Stimulated activated CD4-positive, alpha-beta T cell treated with anti-CD3 and anti-CD28 coated beads, Interleukin-15, amount 100 ng/mL, for 48 hours (primary cell): ENCODE measurements at places on chromosomes 4 and X.

- no peak for DNase-seq
These were observed 12.4 kb downstream of the YIPF6 start for GRCh38 chrX:68511255-68511654.

DNA sequence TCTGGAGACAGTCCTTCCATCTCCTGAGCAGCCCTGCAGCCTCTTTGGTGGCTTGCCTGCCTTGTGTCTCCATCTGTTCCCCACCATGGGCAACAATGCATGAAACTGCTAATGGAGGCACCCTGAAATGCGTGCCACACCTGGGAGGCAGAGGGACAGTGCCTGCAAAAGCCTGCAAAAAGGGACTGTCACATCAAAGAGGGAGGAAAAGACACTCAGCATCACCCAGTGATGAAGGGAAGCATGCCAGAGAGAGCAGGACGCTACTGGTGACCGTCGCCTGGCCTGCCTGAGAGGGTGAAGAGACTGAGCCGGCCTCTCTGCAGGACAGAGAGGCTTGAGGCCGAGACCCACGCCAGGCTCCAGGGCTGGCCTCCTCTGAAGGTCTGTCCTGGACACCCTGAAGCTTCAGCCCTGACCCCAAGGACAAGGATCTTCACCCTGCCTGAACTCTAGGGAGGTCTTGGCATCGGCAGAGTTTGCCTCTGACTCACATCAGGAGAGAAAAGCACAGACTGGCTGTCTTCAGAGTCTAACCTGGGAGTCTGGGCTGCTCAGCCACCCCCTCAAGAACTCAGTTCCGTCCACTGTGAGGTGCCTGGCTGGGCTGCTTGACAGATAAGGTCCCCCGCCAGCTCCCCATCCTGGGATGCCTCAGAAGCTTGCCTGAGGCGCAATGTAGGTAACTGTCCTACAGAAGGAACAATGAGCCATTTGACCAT is 8.1 kb downstream of the ACSL1 start:
- DNase-seq = no peak

DNA sequence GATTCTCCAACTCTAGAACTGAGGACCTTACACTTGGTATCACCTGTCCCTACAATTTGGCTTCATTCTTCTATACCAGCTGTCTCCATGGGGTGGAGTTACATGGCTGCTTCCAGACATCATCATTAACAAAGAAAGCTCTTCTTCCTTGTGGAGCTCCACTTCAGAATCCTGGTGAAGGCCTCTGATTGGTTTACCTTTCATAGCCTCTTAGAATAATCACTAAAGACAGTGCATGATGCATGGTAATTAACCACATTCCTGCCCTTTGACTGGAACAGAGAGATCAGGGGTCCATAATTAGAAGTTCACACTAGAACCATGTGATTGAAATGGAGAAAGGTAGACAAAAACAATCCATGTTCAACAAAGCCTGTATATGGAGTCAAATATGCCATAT is 112.6 kb upstream of the ZNF827 start:
- DNase-seq = no peak

DNA sequence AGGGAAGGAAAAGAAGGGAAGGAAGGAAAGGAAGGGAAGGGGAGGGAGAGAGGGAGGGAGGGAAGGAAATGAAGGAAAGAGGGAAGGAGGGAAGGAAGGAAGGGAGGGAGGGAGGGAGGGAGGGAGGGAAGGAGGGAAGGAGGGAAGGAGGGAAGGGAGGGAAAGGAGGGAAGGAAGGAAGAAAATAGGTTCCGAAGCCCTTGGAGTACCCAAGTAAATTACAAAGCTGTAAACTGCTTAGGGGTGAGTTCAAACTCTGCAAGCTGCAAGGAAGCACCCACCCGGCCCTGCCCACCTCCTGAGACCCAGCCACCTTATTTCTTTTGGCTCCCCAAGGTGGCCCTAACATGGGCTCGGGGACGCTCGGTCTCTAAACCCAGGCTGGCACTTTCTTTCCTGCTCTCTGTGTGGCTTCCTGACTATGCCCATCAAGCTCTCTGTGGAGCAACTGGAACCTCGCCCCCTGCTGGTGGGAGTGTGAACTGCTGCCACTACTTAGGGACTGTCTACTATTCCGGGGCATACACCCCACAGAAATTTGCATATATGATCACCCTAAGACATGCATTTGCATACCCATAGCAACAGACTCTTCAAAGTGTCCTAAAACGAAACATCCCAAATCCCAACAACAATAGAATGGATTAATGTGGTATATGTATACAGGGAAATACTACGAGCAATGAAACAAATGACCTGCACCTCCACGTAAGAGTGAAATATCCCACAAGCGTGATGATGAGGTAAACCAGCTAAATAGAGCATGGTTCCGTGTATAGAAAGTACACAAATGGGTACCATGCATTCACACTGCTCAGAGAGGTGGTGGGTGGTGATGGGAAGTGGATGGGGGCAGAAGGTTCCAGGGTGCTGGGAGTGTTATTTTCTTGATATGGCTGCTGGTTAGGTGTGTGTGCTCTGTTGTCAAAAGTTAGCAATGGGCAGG is 151.7 kb upstream of the TBL1X start:
- DNase-seq = peak; percentile 70

DNA sequence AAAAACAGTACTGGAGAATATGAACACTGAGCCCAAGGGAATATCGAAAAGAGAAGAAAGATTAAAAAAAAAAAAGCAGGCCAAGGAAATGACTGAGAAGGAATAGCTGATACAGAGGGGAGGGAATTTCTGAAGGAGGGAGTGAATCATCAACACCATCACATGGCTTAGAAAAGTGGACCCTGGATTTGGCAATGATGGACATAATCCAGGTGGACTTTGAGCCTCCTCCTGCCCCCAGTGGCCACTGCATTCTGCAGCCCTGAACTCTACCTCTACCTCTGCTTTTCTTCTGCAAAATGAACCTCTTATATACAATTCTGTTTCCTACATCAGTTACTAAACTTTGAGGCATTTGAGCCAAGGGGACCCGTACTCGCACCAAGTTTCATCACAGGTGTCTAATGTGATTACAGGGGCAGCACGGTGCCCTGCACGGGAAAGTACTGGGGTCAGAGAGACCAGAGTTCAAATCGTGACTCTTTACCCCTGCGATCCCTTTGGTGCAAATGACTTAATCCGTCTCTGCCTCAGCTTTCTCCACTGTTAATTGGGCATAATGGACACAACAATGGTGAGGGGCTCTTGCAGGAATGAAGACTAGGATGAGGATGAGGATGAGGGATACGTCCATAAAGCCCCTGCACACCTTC is 1.1 kb downstream of the OCIAD2 start:
- no peak for DNase-seq

DNA sequence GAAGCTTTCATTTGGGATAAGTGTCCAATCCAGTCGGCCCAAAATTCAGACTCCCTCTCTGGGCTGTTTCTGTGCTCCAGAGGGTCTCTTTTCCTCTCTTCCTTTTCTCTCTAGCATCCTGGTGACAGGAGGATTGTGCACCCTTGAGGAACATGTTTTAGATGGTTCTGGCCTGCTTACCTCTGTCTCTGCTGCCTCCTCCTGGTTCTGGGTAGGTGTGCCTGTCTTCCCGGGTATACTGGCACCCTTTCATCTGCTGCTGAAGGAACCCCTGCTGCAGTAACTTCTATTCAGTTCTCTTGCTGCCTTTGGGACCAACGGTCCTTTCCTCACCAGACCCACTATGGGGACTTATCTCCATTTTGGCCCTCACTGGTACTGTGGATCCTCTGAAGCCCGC is 53.2 kb downstream of the HMGB2 start:
- DNase-seq = no peak

- no peak for DNase-seq
These were observed 200.2 kb downstream of the GUCY2F start for GRCh38 chrX:109281483-109282275.

DNA sequence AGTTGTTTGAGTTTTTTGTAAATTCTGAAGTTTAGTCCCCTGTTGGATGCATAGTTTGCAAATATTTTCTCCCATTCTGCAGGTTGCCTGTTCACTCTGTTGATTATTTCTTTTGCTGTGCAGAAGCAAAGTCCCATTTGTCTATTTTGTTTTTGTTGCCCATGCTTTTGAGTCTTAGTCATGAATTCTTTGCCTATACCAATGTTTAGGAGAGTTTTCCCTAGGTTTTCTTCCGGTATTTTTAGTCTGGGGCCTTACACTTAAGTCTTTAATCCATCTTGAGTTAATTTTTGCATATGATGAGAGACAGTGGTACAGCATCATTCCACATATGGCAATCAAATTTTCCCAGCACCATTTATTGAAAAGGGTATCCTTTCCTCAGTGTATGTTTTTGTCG is 405.8 kb upstream of the RPS6KA3 start:
- no peak for DNase-seq

DNA sequence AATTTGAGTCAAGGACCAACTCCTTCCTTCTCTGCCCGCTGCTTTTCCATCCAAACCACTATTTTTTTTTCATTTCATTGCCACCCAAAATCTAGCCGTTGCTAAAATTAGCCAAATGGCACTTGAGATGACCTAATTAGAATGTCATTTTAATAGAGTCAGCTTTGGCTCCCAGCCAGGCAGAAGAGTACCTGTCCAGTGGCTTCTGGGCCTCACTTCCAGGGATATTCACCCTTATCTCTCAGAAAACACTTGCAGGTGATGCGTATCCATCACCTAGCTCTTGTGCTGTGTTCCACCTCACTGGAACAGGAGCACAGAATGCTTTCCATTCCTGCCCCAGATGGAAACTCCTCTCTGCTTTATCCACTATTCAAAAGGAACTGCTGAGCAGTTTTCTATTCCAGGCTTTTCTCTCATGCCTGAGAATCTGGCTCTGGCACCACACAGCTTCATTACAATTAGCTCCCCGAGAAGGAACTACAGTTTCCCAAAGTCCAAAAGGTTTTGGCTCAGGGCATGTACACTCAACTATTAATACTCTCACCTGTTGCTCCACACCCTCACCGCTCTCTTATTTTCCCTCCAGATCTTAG is 18.5 kb downstream of the MAGEA9B start:
- DNase-seq = no peak

DNA sequence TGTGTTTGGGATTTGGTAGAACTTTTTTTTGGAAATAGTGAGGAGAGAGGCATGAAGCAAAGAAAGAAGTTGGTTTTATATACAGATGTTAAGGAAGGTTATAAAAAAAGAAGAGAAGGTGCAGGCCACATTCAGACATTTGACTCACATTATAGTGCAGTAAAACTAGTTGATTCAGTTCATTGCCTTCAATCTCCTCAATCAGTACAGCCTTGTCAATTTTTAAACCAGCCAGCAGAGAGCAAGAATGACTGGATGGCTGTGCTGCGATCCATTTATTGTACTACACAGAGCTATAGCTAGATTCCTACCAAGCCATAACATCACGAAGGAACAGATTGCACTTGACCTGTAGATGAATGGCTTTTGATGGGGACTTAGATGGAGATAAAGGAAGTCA is 79.7 kb upstream of the LSM6 start:
- DNase-seq = no peak

DNA sequence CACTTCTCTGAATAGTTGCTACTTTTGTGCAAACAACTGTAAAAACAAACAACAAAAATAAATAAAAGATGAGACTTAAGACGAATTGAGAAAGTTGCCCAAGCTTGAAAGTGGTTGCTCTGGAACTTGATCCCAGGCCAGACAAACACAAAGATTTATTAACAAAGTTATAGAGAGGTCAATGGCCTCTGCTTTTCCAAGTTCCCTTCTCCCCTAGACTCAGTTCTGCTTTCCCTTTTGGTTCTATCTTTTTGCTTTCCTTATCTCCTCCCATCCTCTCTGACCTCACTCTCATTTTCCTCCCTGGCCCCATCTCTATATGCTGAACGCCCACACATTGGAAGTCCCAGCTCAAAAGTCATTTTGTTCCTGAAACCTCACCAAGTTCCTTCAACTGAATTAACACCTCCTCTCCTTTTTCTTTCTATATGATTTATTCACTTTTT is 82.7 kb downstream of the MXRA5 start:
- DNase-seq = no peak

DNA sequence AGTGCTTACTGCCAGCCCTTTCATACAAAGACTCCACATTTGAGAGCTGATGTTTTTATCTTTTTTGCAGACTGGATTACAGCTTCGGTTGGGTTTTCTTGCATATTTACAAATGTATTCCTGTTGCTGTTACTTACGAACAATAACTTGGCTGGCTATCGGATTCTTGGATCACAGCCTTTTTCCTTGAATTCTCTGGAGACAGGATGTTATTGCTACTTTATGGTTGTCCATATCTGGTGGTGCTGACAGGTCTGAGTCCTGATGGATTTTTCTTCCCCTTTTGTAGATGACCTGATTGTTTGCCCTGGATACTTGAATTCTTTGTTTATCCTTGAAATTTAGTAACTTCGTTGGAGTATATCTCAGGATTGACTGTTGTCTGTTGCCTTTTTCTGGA is 77.7 kb downstream of the PDK3 start:
- DNase-seq = no peak

- no peak for DNase-seq
These were observed 62.9 kb upstream of the PGRMC2 start for GRCh38 chr4:128350449-128351045.

GRCh38 chr4:145920205-145920604 is 18.4 kb downstream of the ZNF827 start:
- DNase-seq = no peak

DNA sequence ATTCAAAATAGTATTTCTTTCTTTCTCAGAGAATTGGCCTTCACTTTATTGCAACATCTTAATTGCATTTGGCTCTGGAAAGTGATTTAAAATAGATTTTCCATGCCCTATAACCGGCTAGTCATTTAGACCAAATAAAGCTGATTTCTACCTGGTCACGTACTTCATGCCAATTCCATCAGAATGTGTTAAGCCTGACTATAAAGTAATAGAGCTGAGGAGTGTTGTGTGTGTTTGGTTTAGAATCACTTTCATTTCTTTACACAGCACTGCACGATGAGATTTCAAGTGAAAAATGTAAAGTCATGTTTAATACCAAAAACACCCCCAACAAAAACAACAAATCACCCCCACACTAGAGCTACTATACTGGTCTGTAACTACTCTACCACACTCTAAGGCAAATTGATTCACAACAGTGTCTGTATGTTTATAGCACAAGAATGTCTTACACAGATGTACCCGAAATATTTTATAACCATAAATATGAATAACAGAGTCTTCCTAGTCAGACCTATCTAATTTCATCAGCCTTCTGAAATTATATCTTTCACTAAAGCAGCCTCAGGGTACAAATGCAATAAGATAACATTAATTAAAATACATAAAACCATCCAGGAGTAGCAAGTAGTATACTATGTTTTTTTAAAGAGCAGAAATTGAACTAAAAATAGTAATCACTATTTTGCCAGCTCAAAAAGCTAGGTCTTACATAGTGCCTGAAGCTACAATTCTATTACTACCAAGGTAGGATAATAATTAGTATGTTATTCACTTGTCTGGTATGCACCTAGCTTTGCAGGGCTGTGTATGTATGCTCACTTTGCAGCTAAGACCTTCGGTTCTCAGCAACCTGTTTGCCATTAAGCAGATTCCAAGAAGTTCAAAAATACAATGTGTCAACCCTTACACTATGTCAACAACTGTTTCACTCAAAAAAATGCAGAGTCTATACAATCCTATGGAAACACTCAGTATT is 28.4 kb downstream of the APBB2 start:
- no peak for DNase-seq

GRCh38 chr4:110172972-110173371 is 25.4 kb downstream of the ELOVL6 start:
- DNase-seq = no peak

- DNase-seq = no peak
These were observed 25.7 kb upstream of the XIAP start for GRCh38 chrX:123834116-123834515.
